T-cell (primary cell): ENCODE measurements at places on chromosomes 4 and X.

DNA sequence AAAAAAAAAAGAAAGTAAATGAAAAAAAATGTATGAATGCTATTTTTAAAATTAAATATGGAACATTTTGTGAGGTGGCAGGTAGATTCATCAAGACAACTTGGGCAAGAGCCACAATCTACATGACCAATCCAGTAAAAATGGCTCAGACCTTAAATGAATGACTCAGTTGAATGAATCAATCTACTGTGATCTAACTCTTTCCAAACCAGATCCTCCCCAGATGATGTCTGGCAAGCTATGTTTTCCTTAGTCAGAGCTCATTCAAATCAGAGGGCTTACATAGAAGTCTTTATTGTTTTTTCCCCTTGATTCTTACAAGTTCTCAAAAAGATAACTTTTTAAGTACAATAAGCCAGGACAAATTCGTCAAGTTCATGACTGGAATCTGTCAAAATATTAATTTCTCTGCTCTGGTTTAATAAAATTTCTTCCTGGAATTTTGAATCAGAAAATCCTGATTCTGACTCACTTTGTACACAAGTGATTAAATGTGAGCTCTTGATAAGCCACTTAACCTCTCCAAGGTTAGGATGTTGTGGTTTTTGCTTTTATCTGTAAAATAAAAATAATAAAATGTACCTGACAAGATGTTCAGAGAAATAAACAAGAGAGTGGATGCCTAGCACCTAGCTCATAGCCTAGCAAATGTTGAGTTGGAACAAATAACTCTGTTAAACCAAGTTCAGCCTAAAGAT, 105.6 kb upstream of the SMIM31 start:
- no peak for DNase-seq

DNA sequence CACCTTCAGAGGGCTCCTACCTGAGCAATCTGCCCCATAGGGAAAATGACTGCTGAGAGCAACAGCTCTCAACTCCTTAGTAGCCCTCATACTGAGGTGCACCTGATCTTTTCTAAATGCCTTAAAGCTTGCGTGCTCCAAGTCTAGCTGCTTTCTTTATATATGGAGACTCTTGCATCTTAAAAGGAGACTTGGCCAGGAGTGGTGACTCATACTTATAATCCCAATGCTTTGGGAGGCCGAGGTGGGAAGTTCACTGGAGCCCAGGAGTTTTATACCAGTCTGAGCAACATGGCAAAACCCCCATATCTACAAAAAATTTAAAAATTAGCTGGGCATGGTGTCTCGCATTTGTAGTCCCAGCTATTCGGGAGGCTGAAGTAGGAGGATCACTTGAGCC, 78.1 kb upstream of the TRIM2 start:
- no peak for DNase-seq

DNA sequence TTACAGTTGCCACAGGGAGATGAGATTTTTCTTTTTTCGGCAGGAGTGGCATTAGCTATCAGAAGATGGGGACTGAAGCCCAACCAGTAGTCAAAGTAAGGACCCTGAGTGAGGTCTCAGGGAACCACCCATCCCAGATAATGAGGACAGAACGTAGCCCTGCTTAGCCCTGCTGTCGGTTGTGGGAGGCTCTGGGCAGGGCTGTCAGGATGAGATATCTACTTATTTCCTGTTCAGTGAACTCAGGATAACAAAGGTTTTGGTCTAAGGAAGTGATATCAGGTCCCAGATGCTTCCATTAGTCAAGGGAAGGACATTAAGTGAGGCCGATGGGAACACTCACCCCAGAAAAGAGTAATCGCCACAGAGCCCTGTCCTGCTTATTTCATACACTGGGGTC, 2.3 kb downstream of the MAGEB16 start:
- no peak for DNase-seq

GRCh38 chrX:38935561-38935960, 134.3 kb downstream of the MID1IP1 start:
- no peak for DNase-seq

GRCh38 chr4:8739317-8739716, 132.3 kb downstream of the HMX1 start:
- no peak for DNase-seq

- DNase-seq, result no peak
These were observed 69.9 kb downstream of the TEX13A start for GRCh38 chrX:105150557-105150956.

DNA sequence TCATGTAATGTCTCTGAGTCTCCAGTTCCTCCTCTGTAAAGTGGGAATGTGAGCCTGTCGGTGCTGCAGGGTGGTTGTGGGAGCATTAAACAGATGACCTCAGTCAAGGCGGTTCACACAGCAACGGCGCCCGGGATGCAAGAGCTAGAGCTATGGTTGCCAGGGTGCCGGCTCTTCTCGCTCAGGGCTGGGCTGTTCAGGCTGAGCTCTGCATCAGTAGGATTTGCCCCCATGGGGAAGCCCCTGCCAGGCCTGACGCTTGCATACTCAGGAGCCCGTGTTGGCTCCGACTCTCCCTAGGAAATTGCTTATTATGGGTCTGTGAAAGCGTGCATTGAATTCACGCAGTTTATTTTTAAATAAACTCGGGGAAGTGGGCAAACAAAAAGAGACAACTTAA, 67.3 kb downstream of the PSAPL1 start:
- no peak for DNase-seq

GRCh38 chrX:37077646-37078433, 69.7 kb downstream of the FAM47C start:
- DNase-seq, result no peak

DNA sequence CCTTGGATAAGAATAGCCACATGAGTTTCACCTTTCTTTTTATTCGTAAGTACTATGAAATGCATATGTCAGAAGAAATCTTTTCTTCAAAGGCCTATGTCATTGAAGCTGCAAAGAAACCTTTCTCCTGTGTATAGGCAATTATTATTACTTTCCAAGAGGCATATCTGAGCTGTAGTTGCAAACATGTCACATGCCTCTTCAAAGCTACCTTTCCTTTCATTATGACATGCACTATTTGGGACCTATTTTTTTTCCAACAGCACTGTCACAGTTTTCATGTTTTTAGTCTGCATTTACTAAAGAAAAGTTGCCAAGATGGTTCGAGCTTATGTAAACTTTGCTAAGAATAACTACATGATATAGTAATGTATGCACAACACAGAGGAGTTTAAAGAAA, 548.8 kb upstream of the GALNT7 start:
- no peak for DNase-seq

DNA sequence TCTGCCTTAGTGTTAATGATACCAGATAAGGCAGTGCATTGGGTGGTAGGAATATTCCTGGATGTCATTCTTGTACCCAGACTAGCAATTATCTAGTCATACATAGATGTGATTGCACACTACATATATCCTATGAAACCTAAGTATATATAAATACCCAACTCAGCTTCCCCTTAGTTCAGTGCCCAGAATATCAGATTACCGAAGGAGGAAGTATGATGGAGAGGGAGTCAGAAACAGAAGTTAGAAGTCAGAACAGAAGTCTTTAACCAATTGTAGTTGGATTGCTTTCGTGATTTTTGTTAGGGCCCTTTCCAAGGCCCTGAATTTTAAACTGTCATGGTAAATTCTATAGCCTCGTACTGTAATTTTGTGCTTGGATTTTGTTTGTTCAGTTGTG, 42.9 kb downstream of the MOB1B start:
- no peak for DNase-seq

DNA sequence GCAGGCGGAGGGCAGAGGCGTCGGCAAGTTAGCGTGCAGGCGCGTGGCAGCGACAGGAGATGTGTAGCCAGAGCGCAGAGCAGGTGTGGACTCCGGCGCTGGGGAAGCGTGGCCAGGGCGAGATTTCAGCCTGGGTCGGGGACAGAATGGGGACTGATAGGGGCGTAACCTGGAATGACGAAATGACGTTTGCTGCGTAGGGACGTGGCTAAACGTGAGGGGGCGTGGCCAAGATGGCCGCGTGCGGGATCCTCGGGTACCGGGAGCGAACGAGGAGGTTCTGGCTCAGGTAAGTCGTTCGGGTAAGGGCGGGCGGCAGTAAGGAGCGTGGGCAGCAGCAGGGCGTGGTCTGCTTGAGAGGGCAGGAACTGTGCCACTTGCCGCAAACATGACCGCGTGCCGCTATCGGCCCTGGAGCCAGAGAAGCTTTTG, 10.9 kb upstream of the CLTRN start:
- DNase-seq, result peak; percentile 78

DNA sequence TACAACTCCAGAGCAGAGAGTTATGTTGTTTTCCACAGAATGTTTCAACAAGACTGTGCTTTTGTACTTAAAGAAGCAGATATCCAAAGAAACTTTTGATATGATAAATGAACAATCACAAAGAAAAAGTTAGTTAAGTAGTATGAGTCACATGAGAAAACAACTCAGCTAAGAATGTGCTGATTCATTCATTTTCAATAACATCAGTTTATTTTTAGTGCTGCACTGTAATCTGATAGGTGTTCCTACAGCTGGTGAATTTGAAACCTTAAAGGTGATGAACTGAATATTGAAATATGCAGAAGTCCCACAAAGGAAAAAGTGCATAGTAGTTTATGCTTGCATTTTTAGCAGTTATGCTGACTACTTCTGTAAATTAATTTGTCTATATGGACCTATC, 180.3 kb upstream of the TENM3 start:
- DNase-seq, result no peak

- no peak for DNase-seq
These were observed at the start of gene GPR50 for GRCh38 chrX:151176231-151176750. Gene GPR50, plus strand, starts transcription at chrX:151176584. Its CDS starts 138 bp downstream, at chrX:151176722.

DNA sequence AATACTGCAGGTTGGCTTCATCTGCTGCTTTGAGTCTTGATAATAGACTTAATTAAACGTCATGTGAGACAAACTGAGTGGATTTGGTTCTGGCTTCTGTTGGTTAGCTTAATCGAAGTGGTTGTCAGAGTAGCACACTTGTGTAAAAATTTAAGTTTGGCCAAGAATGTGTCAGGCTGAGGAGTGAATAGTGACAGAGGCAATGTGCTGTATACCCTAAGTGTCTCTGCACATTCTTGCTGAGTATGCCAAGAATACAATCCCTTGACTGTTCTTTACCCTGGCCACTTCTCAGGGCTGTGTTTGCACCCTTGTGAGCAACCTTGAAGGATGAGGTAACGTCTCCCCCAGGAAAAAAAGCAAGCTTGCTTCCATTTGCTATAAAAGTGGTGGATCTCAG, 14.9 kb downstream of the RPS3A start:
- no peak for DNase-seq

DNA sequence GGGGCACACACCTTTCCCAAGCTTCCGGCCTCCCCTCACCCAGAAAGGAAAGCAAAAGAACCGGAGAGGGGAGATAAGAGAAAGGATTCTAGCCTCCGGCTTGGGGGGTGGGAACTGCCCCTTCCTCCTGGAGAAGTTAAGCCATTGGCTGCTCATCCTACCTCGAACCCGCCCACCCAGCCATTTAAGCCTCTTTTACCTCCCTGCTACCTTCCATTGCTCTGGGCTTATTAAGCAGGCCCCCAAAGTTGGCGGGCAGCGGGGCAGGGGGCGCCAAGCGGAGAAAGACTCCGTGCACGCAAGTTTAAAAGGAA, 2.3 kb downstream of the MAML3 start:
- DNase-seq, result peak; percentile 51

- no peak for DNase-seq
These were observed 634 bp downstream of the LRAT start for GRCh38 chr4:154744341-154744926.

DNA sequence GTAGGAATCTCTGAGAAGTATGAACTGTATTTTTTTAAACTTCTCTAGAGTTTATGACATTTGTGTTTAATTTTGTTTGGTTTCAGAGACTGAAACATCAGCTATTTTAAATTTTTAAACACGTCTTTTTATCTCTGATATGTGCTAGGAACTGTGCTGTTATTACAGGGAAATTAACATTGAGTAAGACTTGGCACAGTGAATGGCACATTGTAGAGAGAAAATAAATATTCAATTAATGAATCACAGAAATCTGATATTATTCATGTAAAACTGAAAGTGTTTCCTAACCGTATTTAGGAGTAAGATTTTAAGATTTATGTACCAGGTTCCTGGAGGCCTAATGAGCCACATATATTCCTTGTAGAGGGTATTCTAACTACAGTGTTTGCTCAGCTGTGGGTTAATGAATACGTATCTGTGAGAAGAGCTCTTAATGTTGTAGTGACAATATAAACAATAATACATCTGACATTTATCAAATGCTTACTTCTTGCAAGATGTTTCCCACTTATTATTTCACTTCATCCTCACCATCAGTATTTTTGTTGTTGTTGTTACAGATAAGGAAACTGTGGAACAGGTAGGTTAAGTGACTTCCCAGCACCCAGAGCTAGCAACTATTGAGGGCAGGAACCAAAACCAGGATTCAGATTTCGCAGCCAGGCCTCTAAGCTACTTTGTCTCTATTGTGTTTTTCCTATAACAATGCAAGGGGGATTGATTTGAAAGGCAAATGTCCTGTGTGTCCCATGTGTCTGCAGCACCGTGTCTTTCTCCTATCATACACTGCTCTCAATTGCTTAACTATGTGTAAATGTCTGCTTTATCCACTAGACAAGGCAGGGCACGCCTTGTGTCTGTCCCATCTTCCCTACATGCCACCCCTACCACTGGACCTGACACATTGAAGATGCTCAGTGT, 121.1 kb upstream of the FAM9C start:
- no peak for DNase-seq

GRCh38 chr4:79390890-79391289, 17.1 kb downstream of the GK2 start:
- DNase-seq, result no peak

DNA sequence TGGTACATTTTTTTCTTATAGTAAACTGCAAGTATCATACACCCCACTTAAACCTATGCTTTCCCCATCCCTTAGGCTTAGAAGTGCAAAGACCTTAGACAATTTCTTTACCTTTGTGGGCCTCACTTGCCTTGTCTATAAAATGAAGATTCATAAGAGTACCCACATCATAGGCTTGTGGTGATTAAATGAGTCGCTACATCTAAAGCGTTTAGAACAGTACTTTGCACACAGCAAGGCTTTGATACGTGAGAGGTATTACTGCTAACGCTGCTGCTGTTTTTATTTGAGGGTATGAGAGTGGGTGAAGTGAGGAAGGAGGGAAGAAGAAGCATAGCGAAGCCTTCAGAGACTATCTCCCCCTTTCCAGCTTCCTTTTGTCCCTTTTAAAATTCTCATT, 87.8 kb upstream of the RPS6KA3 start:
- no peak for DNase-seq

- no peak for DNase-seq
These were observed 33.0 kb downstream of the MTHFD2L start for GRCh38 chr4:74190919-74191397.

DNA sequence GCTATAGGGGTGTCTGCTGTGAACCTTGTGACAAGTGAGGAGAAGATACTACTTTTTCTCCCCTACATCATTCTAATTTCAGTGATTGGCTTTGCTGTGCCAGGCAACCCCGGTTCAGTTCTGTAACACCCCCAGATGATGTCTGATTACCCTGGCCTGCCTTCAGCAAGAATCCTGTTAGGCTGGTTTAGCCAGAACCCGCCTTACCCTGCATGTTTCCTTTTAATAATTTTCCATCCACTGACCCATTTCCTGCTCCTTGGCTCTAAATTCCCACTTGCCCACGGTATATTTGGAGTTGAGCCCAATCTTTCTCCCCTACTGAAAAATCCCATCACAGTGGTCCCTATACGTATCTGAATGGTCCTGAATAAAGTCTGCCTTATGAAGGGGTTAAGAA, 46.5 kb upstream of the HPSE start:
- no peak for DNase-seq

- no peak for DNase-seq
These were observed 178.9 kb downstream of the CENPC start for GRCh38 chr4:67366311-67366861.

GRCh38 chr4:128483041-128483440, 195.4 kb upstream of the PGRMC2 start:
- no peak for DNase-seq

- DNase-seq, result no peak
These were observed 72.6 kb downstream of the TAF1 start for GRCh38 chrX:71438750-71439149.
